ENCODE measurements at places on chromosomes 6 and 20. TPM values are rescaled to one million over a fixed set of nuclear protein-coding genes. Genes with fewer than 3 reads are reported as not detected.

- peak overlapping the region; percentile 98 for H3K4me3 ChIP-seq
- H3K4me1 ChIP-seq: peaks cover 37% of the 10 kb centered on the region
- DNase-seq: no peak
- H3K36me3 ChIP-seq: no peaks in the 10 kb centered on the region
- H3K27ac ChIP-seq: peak overlapping the region; percentile 95
- no peaks in the 10 kb centered on the region for H3K27me3 ChIP-seq
These were observed 39.6 kb downstream of the OR2B2 start for GRCh38 chr6:27872642-27873020.

DNA sequence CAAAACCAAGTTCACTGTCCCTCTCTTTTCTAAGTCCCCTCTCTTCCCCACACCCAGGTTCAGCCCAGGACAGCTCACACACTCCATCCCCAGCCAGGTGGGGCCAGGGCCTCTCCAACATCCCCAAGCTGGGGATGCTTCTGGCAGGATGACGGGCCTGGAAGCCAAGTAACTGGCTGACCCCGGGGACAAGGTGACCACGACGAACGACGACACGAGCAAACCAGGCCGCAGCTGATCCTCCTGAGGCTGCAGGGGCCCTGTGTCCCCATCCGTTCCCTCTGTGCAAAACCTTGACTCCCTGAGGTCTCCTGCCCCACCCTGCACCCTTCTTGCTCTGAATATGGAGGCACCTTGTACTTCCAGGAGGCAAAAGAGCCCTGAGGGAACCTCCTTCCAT lies 11.6 kb upstream of the PLG start:
- no peaks in the 10 kb centered on the region for H3K27me3 ChIP-seq
- no peaks in the 10 kb centered on the region for H3K36me3 ChIP-seq
- H3K4me3 ChIP-seq: no peak overlapping the region
- no peak overlapping the region for H3K27ac ChIP-seq

- H3K4me1 ChIP-seq: no peaks in the 10 kb centered on the region
- no peak for DNase-seq
- no peaks in the 10 kb centered on the region for H3K27me3 ChIP-seq
These were observed 69.0 kb upstream of the AKAP12 start for GRCh38 chr6:151170622-151171246.

DNA sequence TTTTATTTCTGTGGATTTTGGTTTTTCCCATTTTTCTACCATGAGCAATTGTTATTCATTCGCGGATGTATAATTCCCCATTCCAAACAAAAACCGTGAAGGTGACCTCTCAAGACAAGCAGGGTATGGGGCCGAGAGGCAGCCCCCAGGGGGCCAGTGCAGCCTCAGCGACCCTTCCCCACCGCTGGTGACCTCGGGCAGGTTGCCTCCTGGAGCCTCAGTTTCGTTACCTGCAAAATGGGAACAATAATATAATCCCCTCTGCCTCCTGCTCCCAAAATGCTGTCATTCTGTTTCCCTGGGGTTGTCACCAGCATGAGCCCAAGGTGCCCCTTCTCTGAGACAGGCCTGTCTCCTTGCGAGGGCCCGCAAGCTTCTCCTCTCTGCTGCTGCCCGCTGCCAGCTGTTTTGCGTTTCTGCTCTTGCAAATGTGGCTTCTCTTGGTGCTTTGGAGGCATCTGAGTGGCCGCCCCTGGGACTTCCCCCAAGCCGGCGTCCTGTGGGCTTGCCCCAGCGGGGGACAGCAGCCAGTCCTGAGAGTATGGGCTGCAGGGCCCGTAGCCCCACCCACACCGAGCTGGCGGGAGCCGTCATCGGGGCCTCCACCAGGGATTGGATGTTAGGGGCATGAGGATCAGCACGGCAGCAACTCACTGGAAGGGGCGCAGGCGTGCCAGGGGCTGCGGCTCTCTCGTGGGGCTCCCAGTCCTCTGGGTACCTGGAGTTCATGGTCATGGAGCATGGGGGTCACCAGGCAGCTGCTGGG lies 161.9 kb downstream of the TAF4 start:
- no peaks in the 10 kb centered on the region for H3K36me3 ChIP-seq
- H3K4me3 ChIP-seq: no peak overlapping the region
- H3K4me1 ChIP-seq: no peaks in the 10 kb centered on the region
- H3K27ac ChIP-seq: no peak overlapping the region
- DNase-seq: no peak

DNA sequence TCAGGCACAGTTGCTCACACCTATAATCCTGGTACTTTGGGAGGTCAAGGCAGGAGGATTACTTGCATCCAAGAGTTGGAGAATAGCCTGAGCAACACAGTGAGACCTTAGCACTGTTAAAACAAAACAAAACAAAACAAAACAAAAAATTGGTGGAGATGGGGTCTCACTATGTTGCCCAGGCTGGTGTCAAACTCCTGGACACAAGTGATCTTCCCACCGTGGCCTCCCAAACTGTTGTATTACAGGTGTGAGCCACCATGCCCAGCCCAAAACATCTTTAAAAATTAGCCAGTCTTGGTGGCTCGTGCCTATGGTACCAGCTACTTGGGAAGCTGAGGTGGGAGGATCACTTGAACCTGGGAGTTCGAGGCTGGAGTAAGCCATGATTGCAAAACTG lies 120.2 kb downstream of the GMDS start:
- no peak overlapping the region for H3K27ac ChIP-seq
- DNase-seq: no peak
- no peaks in the 10 kb centered on the region for H3K27me3 ChIP-seq
- H3K4me3 ChIP-seq: no peak overlapping the region

- no peaks in the 10 kb centered on the region for H3K27me3 ChIP-seq
- no peaks in the 10 kb centered on the region for H3K4me1 ChIP-seq
These were observed 63.8 kb downstream of the TPD52L1 start for GRCh38 chr6:125217369-125217768.

DNA sequence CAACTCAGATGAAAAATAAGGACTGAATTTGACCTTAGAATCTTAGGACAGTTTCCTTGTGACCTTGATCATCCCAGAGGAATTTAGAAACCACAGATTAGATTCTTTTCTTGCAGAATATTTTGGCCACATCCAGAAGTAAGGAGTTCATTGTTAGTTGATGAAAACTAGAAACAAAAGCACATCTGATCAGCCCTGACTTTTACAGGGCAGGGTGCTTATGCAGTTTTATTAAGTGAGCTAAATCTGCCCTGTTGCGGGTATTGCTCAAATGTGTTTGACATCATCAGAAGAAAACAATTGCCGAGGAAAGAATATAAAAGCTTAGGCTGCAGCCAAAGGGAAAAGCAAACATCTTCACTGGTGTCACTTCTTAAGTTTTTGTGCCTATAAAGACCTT lies 100.8 kb downstream of the MTFR2 start:
- H3K36me3 ChIP-seq: no peaks in the 10 kb centered on the region
- DNase-seq: no peak
- no peaks in the 10 kb centered on the region for H3K27me3 ChIP-seq
- no peaks in the 10 kb centered on the region for H3K4me1 ChIP-seq

GRCh38 chr6:118705544-118706491 lies 54.4 kb upstream of the CEP85L start:
- peak overlapping the region; percentile 41 for H3K27ac ChIP-seq
- peak overlapping the region; percentile 62 for H3K4me3 ChIP-seq
- no peaks in the 10 kb centered on the region for H3K36me3 ChIP-seq
- no peaks in the 10 kb centered on the region for H3K27me3 ChIP-seq
- DNase-seq: no peak

DNA sequence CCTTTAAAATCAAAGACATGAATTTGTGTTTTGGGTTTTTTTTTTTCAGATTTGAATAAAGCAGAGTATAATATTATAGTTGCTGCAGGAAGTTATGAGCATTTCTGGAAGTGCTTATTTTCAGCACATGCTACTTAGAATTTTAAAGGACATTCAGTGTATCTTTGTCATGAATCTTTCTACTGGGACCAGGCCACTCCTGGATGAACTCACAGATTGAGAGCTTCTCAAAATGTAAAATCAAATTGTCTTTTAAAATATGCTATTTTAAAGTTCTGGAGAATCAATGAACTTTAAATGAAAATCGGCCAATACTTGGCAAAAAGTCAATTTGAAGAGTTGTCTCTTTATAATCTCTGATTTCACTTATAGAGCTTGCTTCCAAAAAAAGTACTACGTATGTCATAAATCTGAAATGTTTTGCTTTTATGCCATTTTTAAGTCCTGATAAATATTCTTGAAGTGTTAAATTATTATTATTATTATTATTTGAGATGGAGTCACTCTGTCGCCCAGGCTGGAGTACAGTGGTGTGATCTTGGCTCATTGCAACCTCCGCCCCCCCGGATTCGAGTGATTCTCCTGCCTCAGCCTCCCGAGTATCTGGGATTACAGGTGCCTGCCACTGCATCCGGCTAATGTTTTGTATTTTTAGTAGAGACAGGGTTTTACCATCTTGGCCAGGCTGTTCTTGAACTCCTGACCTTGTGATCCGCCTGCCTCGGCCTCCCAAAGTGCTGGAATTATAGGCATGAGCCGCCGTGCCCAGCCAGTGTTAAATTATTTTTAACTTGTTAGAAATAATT lies 175.7 kb upstream of the AKAP12 start:
- H3K4me1 ChIP-seq: peaks cover 14% of the 10 kb centered on the region
- no peak overlapping the region for H3K27ac ChIP-seq

- no peak for DNase-seq
- H3K36me3 ChIP-seq: no peaks in the 10 kb centered on the region
- no peak overlapping the region for H3K27ac ChIP-seq
- H3K27me3 ChIP-seq: no peaks in the 10 kb centered on the region
These were observed 614.2 kb upstream of the CITED2 start for GRCh38 chr6:139988685-139989084.

GRCh38 chr6:134502614-134503549 lies 185.0 kb upstream of the SGK1 start:
- DNase-seq: no peak
- no peak overlapping the region for H3K4me3 ChIP-seq
- peaks cover 7% of the 10 kb centered on the region for H3K4me1 ChIP-seq
- no peaks in the 10 kb centered on the region for H3K27me3 ChIP-seq
- H3K36me3 ChIP-seq: no peaks in the 10 kb centered on the region

DNA sequence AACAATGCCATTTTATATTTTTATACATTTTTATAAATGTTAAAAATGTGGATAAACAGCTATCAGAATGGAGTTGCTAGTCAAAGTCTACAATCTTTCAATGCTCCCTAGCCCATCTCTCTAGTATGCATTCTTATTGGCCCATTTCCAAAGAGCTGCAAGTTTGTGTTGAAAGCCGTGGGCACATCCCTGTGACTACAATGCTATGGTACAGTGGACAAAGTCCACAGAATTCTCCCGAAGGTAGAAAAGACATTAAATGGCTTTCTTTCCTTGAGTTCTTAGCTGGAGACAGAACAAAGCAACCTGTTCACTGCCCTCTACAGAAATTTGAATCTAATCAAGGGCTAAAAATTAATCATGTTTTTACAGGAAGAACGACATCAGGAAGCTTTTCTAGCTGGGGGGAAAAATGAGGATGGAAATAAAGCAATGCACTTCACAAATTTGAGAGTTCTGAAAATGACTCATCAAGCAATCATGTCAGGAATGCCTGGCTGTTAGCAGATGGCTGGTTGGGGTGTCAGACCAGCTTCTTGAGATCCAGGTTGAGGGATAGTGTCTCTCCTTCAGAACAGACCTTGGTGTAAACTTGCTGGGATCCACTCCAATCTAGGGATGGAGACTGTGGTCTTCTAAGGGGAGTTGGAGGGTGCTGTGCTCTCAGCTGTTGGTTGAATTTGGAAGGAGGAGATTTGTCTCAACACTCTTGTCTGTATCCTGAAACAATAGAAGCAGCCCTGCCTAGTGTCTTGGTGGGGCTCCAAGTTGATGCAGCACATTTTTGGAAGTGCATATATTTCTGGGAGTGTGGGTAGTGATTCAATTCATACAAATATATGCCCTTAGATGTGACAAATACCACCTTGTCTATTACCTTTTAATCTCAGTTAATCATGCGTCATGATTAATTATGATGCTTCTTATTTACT lies 143.4 kb upstream of the PHACTR1 start:
- DNase-seq: no peak
- no peaks in the 10 kb centered on the region for H3K27me3 ChIP-seq
- no peak overlapping the region for H3K4me3 ChIP-seq
- H3K4me1 ChIP-seq: no peaks in the 10 kb centered on the region
- H3K36me3 ChIP-seq: no peaks in the 10 kb centered on the region
- H3K27ac ChIP-seq: no peak overlapping the region

DNA sequence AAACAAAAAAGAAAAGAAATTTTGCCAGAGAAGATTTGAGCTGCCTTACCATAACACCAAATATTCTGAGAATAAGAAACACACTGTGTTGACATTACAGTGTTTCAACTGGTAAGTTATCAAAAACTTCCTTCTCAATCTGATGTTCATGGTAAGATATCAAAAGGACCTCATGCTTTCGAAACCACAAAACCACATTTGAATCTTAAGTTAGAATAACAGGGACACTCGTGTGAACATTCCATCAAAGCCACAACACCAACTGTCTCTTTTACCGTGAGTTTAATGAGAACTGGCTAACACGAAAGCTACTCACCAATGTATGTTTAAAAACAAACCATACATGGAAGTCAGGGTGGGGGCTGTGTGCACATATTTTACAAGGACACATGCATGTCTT lies 73.0 kb upstream of the OPRM1 start:
- no peak for DNase-seq
- no peaks in the 10 kb centered on the region for H3K27me3 ChIP-seq
- no peaks in the 10 kb centered on the region for H3K4me1 ChIP-seq
- H3K4me3 ChIP-seq: no peak overlapping the region

DNA sequence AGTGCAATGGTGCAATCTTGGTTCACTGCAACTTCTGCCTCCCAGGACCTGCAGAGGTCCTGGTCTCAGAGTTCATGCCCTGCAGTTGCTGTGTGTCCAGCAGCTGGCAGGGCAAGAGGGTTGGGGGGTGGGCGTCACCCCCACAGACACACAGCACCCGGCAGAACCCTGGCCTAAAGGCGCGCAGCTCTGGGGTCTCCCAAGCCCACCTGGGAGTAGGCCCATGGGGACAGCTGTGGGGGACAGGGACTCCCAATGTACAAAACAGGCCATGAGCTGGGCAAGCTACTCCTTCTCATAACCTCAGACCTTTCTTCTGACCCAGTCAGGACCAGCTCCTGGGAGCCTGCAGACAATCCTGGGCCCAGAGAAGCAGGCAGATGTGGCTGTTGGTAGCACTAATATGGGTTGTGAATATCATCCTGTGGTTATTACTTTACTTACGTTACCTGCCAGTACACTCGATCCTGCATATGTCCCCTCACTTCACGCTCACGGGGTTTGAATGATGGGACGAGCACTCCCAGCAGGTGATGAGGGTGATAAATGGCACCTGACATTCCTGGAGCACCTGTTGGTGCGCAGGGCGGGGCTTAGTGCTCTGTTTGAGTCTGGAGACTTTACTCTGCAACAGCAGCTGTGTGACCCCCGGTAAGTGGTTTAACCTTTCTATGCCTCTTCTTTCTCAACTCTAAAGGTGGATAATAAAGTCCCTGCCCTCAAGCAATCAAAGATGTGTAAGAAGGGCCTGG lies 39.9 kb upstream of the SULF2 start:
- no peak overlapping the region for H3K27ac ChIP-seq
- no peak for DNase-seq
- H3K27me3 ChIP-seq: peaks cover 2% of the 10 kb centered on the region
- peaks cover 8% of the 10 kb centered on the region for H3K4me1 ChIP-seq

- no peaks in the 10 kb centered on the region for H3K27me3 ChIP-seq
- no peak for DNase-seq
- H3K4me3 ChIP-seq: no peak overlapping the region
- H3K36me3 ChIP-seq: peaks cover 9% of the 10 kb centered on the region
- no peak overlapping the region for H3K27ac ChIP-seq
- no peaks in the 10 kb centered on the region for H3K4me1 ChIP-seq
These were observed 108.4 kb upstream of the SIM1 start for GRCh38 chr6:100573166-100573565.

The USP49 gene
- 2.5 TPM for polyA plus RNA-seq

The DNAH8 gene
- polyA plus RNA-seq: not detected

The HLA-DRB1 gene
- polyA plus RNA-seq: 2,645 TPM

The TCP11 gene
- not detected for polyA plus RNA-seq

The SSTR4 gene
- not detected for polyA plus RNA-seq
